ENCODE measurements at places on chromosomes 3 and 15.

- no peak for DNase-seq
These were observed 363.7 kb upstream of the RGMA start for GRCh38 chr15:93452537-93453211.

GRCh38 chr3:45677033-45677446 is 12.2 kb upstream of the SACM1L start:
- peak; percentile 40 for DNase-seq

GRCh38 chr3:138781012-138781470 is 53.7 kb downstream of the PIK3CB start:
- DNase-seq = no peak

- DNase-seq = no peak
These were observed 435.2 kb downstream of the MCTP2 start for GRCh38 chr15:94666553-94666952.

DNA sequence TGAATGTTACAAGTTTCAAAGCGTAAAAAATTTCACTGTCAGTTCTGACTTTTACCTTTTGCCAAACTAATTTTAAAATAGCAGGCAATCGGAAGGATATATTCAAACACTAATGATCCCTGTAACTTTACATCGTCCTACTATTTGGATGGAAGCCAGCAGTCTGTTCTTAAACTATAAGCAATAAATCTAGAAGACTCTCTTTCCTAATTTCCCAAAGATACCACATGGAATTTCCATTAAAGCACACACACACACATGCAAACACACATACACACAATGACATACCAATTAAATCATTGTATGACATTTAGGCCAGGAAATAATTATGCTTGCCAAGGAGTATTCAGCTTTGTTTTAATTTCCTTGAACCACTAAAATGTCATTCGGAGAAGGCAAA is 32.0 kb downstream of the IL17RD start:
- DNase-seq = no peak

GRCh38 chr15:58628206-58628947 is 121.1 kb downstream of the ADAM10 start:
- no peak for DNase-seq

GRCh38 chr3:192033246-192033645 is 572.3 kb downstream of the PYDC2 start:
- no peak for DNase-seq

GRCh38 chr3:185089751-185090150 is 63.1 kb downstream of the C3orf70 start:
- DNase-seq = no peak

DNA sequence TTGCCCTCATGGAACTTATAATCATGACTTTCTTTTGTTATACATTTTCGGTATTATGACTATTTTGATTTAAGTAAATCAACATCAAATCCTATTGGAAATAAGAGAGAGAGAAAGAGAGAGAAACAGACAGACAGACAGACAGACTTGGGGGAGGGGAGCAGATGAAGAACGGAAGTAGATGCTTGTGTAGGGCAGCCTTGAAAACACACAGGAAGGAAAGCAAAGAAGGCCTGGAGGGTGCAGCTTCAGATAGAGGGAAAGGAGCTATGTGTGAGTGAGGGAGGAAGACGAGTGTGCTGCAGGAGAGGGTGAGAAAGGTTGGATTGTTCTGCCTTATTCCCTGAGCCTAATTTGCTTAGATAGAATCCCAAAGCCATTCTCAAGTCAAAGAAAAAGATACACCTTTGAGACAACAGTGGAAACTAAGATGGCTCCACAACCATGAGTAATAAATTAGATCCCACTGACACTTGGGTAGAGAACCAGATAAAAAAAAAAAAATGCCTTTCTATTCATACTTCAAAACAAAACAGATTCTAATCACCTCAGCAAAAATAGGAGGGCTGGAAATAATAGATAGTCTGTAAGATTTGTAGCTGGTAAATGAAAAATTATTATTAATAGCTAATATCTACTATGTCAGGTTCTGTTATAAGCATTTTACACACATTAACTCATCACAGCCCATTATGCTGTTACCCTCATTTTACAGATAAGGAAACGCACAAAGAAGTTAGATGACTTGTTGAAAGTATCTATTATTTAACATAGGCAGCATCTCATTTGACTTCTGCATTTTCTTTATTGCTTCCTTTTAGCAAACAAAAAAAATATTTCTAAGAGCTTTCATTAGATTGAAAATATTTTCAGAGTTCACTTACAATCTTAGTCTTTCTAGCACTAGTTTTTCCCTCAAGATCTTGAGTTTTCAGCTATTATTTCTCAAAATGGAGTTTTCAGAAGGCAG is 214.1 kb downstream of the TNIK start:
- DNase-seq = no peak

- DNase-seq = no peak
These were observed 48.8 kb downstream of the RAD18 start for GRCh38 chr3:8914491-8914890.

- DNase-seq = no peak
These were observed 115.0 kb downstream of the POLQ start for GRCh38 chr3:121430664-121431215.

GRCh38 chr15:27091270-27091940 is 120.4 kb downstream of the GABRG3 start:
- DNase-seq = no peak

GRCh38 chr3:168250415-168250861 is 154.7 kb upstream of the GOLIM4 start:
- DNase-seq = peak; percentile 24

GRCh38 chr3:148466143-148466542 is 231.6 kb upstream of the AGTR1 start:
- no peak for DNase-seq

DNA sequence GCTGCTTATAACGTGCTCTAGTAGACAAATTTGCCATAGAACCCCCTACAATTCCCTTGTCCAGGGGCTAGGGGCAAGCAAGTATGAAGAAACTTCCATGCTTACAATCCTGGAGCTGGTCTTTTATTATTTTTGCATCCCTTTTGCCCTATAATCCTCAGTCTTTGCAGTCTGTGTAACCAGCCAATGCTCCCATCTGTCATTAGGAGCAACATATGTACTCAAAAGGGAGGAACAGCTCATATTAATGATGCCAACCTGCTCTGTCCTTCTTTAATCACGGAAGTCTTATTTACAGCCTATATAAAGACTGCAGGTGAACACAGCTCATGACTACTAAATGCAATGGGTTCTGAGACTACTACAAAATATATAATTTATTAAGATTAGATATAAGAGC is 263.3 kb downstream of the ZIC1 start:
- DNase-seq = no peak

- no peak for DNase-seq
These were observed 42.7 kb upstream of the MTMR10 start for GRCh38 chr15:31034152-31034551.

- no peak for DNase-seq
These were observed 74.9 kb upstream of the XCR1 start for GRCh38 chr3:46102059-46102779.

GRCh38 chr15:83813682-83814081 is 159.8 kb downstream of the ADAMTSL3 start:
- no peak for DNase-seq

- DNase-seq = no peak
These were observed 7.3 kb downstream of the SST start for GRCh38 chr3:187662848-187663409.

DNA sequence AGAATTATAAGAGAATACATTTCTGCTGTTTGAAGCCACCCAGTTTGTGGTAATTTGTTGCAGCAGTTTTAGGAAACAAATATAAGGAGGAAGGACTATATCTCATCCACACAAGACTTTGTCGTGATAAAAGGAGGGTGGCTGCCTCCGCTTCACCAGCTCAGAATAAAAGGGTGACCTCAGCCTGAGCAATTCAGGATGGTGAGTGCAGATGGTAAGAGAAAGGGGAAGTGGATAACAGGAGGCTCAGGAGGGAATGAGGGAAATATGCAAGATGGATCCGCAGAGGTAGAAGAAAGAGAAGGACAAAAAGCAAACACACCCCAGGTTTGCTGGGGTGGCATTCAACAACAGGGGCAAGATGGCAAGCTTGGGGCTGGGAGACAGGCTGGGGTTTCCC is 108.1 kb upstream of the TNFAIP8L3 start:
- no peak for DNase-seq

GRCh38 chr15:68341760-68342725 is 64.5 kb downstream of the FEM1B start:
- no peak for DNase-seq

DNA sequence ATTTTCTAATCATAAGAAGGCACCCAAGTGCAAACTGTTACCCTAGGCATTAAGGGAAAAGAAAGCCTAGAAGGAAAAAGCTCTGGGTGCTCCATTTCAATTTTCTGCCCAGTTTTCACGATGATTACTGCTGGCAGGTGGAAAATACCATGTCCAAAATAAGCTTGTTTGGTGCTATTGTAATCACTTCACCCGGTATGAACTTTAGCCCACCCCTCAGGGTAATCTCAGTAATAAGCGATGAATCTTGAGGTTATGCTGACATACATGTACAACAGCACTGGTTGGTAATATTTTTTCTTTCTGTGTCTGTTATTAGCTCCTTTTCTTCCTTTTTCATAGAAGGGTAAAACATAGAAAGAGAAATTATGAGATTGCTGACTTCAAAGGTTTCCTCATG is 88.6 kb upstream of the MEX3B start:
- no peak for DNase-seq

DNA sequence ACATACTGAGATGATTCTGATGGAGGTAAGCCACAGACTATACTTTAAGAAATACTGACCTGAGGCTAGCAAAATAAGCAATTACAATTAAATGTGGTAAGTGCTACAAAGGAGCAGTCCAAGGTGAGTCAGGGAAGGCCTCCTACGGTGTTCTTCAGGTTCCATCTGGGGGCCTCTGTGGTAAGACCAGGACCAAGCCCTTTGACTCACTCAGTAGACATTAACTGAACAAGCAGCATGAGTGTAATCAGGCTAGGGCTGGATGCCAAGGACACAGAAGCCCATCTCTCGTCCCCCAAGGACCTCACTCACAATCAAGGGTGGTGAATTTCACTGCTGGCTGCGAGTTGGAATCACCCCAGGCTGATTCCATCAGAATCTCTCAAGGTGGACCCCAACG is 37.3 kb downstream of the DZIP1L start:
- DNase-seq = no peak

GRCh38 chr3:112974894-112975293 is at the start of gene CD200R1:
Gene CD200R1 (minus strand): TSS chr3:112975103. CDS start chr3:112974857, 246 bp downstream.
- DNase-seq = no peak

- DNase-seq = no peak
These were observed 202.7 kb upstream of the LRIG1 start for GRCh38 chr3:66703501-66703900.

DNA sequence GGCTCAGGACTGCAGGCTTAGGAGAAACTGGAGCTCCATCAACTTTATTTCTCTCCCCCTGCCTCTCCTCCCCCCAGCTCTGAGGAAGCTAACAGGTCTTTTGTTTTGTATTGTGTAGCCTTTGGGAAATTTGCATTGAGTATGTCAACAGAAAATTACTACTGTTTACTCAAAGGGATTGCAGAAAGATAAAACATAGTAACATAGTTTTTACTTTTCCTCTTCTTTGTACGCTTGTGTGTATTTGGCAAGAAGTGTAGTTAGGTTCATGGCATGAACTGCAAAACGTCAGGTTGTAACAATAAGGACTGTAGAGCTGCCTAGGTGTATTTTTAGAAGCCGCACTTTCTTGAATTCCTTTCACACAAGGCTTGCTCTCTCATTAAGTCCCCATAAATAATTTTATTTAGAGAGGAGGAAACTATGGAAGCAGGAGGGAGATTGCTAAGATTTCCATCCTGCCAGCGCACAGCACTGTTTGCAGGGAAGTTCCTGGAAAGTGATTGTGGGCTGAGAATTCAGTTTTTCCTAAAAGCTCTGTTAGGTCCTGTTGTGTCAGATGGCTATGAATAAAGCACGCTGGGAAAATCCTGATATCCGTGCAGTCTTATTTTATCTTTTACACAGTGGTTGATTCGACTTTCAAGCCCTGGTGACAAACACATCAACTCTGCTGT is 21.1 kb upstream of the SATB1 start:
- DNase-seq = peak; percentile 29

GRCh38 chr3:11944052-11944673 is 60.0 kb upstream of the SYN2 start:
- DNase-seq = peak; percentile 54

DNA sequence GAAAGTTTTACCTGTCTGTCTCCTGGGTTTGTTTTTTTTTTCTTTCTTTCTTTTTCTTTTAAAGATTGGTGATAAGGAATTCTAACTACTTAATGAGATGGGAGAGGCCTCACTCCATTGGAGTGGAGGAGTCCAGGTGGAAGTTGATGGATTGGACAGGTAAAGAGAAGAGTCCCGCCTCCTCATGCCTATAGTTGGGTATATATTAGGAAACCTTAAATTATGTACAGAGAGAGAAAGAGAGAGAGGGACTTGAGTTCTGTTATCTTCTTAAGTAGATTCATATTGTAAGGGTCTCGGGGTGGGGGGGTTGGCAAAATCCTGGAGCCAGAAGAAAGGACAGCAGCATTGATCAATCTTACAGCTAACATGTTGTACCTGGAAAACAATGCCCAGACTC is 158.2 kb downstream of the TP63 start:
- no peak for DNase-seq

DNA sequence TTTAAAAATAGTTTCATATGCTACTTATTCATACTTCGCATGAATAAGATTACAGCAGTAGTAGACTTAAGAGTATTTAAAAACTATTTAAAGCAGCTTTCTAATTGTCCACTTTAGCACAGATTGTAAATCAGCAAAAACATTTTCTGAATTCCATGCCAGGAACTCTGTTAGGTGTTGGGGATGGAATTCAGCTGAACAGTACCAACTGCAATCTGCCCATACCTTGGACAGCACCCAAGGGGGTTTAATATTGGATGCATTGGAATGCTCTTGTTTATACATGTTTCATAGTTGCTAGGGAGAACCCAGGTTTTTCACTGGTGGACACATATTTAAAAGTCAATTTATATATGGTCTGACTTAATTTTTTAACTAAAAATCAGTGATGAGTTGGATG is 74.8 kb downstream of the PPM1L start:
- no peak for DNase-seq

- no peak for DNase-seq
These were observed 20.3 kb upstream of the NECTIN3 start for GRCh38 chr3:111051354-111051753.

- no peak for DNase-seq
These were observed 63.0 kb upstream of the NR2F2 start for GRCh38 chr15:96267463-96267862.

- no peak for DNase-seq
These were observed 31.2 kb downstream of the SPATA12 start for GRCh38 chr3:57091521-57092273.

DNA sequence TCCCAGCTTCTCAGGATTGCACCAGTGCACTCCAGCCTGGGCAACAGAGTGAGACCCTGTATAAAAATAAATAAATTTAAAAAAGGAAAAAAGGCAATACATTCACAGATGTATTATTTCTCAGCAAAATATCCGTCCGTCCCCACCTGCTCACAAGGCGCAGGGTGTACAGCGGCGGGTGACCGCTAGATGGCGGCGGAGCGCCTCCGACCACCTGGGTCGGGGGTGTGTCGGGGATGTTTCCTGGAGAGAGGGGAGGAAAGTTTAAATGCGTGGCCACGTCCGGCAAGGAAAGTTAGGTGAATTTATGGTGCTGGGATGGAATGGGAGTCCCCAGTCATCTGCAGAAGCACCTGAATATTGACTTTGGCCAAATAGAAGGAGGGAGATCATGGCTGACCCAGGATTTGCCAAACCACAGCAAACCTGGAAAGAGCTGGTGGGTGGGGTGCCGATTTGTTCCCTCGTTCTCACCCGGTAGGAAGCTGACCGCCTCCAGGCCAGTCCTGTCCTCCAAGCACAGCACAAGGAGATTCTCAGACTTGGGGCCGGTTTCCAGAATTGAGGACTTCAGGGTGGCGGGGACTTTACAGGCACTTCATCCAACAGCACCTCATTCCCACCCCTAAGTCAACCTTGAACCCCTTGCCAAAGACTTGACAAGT is 88.3 kb downstream of the TMEM266 start:
- DNase-seq = peak; percentile 91

Data from H7 (cell line).